Adrenal gland (tissue), 19 donors: ENCODE measurements at places on chromosomes 16 and 17.

GRCh38 chr16:85428168-85428898 lies 184.8 kb upstream of the GSE1 start:
- DNase-seq: no peak

DNA sequence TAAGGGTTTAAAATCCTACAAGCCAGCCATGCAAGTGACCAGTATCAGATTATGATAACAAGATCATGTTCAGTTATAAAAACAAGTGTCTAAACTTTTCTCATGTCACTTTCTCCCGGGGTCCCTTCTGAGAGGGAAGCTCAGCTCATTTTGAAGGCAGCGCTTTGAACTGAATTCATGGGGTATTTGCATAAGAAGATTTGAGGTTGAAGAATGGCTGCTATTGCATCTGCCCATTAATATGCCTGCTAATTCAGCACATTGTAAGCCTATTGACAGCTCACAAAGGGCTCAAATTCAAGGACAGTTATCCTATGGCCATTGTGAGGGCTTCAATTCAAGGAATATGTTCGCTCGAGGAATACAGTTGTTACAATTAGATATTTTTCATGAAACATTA lies 290.2 kb upstream of the IRX3 start:
- DNase-seq: no peak

DNA sequence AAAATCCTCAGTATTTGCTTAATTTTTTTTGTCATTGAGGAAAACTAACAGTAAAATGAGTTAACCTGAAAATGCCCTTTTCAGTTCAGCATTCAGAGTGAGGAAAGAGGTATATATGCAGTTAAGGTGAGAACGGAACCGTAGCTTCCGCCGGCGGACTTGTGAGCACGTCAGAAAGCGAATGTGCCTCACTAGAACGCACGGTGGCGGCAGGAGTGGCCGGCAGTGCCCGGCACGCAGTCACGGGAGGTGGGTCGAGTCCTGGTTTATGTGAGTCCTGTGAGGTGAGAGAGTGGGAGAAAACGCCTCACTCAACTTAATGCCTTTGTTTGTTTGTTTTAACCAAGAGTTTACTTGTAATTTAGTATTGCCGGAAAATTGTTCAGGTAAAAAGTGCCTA lies 6.1 kb downstream of the SEC14L1 start:
- peak; percentile 62 for DNase-seq

DNA sequence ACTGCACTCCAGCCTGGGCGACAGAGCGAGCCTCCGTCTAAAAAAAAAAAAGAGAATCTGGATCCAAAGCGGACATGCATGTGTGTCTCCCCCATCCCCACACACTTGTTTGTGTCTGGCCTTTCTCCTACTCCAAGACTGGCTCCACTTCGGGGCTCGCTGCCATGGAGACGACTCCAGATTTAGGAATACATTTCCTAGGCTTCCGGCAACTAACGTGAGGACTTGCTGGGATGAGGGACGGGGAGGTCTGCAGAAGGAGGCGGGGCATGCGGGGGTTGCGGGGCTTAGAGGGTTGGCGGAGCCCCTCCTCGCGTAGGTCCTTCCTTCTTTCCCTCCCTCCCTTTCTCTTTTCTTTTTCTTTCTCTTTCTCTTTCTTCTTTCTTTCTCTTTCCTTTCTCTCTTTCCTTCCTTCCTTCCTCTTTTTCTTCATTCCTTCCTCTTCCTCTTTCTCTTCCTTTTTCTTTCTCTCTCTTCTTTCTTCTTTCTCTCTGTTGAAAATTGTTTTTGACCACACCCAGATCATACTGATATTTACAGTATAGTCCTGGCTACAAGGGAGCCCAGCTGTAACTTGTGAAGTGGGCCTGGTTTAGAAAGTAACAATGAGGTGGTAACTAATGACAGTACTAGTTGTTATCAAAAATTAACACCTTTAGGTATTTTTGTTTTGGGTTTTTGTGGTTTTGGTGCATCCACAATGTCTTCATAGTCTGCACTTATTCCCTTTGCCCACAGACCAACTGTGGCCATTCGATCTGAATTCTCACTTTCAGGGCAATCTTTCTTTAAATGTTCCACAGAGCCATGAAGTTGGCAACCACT lies 25.2 kb downstream of the MIS12 start:
- no peak for DNase-seq

DNA sequence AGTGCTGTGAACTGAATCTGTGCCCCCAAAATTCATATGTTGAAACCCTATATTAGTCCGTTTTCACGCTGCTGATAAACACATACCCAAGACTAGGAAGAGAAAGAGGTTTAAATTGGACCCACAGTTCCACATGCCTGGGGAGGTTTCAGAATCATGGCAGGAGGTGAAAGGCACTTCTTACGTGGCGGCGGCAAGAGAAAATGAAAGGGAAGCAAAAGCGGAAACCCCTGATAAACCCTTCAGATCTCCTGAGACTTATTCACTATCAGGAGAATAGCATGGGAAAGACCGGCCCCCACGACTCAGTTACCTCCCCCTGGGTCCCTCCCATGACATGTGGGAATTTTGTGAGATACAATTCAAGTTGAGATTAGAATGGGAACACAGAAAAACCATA lies 3.7 kb upstream of the SPDYE4 start:
- no peak for DNase-seq

GRCh38 chr17:63537001-63537400 lies 13.3 kb upstream of the DCAF7 start:
- no peak for DNase-seq

DNA sequence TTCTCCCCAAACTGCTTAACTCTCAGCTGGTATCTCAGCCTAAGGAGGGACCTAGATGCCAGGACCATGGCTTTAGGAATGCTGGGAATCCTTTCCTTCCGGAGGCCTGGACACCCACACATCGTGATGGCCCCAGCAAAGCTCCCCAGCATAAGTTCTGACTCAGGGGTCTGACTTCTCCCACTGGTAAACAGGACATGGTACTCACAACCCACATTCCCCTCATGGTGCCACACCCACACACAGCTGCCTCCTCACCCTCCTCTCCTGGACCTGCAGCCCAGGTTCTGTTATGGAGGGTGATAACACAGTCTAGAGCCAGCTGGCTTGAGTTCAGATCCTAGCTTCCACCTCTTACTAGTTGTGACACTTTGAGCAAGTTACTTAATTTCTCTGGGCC lies 719 bp upstream of the RNF227 start:
- DNase-seq: no peak

GRCh38 chr17:41680426-41681040 lies 8.2 kb upstream of the EIF1 start:
- no peak for DNase-seq

DNA sequence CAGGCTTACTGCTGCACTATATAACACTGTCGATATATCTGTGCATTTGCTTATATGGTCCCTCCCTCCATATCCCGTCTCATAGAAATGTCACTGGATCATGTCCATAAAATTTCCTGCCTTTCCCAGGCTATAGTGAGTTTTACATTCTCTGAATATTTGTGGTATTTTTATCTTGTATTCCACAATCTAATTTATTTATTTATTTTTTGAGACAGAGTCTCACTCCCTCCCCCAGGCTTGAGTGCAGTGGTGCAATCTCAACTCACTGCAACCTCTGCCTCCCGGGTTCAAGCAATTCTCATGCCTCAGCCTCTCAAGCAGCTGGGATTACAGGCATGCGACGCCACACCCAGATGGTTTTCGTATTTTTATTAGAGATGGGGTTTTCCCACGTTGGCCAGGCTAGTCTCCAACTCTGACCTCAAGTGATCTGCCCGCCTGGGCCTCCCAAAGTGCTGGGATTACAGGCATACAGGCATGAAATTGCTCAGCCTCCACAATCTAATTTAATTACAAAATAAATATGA lies 12.9 kb downstream of the TRIM37 start:
- DNase-seq: peak; percentile 43

DNA sequence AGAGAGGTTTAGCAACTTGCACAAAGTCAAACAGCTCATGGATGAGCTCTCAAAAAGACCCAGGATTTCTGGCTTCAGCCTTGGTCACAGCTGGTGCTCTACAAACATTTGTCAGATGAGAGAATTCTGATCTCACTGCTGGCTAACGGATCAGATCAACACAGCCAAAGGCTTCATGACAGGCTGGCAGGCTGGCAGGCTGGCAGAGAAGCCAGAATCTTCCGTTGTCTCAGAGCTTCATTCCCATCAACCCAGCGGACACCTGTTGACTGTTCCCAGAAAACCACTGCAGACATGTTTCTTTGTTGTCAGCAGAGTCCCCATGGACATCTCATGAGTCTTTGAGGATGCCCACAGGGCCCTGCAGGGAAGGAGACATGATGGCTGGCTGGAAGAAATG lies 303.8 kb upstream of the ASIC2 start:
- no peak for DNase-seq

GRCh38 chr17:7790150-7790549 lies 43.9 kb upstream of the KDM6B start:
- DNase-seq: no peak

DNA sequence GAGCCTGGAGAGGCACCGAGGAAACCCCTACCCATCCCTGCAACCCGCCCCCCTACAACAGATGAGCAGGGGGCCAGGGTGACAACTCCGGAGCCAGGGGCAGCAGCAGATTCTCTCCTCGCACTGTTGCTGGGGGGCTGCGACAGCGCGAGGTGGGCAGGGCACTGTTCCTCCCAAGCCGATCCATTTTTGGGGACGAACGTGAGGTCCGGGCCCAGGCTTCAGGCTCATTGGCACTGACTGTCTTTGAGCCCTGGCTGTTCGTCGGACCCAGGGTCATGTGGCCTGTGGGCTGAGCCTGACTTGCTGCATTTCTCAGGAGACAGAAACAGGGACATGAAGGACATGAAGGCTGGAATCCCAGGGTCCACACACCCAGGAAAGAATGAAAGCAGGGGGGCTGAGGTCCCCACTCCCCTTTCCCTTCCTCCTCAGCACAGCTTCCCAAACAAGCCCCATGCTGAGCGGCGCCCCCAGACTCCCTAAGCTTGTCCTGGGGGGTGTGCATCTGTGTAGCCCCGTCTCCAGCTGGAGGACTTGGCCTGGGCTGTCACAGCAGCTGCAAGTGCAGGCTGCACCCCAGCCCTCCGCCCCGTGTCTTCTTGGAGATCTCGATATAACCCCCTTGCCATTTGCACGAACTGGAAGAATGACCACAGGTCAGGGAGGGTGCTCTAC lies 18.7 kb downstream of the CEP295NL start:
- DNase-seq: peak; percentile 53

GRCh38 chr17:1752425-1753262 lies 9.2 kb upstream of the SERPINF1 start:
- DNase-seq: peak; percentile 85

GRCh38 chr16:12611006-12611477 lies 192.6 kb downstream of the CPPED1 start:
- no peak for DNase-seq

DNA sequence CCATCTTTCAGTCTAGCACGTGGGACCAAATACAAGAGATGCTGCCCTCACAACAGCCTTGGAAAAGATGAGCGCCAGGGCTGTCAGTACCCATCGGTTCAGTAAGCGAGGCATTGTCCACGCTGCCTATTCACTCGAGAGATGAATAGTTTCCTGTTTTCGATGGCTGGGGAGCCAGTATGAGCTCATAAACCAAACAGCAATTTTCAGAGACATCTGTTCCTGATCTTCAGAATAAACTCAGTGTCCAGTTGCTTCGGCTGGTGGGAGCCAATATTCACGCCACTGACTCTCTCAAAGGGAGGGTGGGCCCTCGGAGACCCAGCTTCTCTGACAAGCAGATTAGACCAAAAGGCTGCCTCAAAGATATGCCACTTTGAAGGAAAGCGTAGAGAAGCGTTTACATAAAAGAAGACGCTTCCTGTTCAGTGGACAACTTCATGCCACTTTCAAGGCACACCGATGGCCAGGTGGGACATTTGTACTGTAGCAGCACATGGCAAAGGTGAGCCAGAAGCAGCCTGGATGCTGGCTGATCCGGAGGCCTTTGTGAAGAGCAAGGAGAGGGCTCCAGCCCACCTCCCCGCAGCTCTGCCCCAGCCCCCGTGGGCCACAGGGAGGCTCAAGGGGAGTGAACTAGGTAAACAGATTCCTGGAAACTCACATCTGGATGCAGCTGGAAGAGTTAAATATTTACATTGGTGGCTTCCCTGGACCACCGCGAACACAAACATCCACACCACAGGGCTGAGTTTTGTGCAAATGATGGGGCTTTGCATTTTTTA lies 6.0 kb downstream of the TIMM22 start:
- peak; percentile 45 for DNase-seq

- no peak for DNase-seq
Observed at GRCh38 chr16:83599789-83600462, 207.9 kb upstream of the HSBP1 start.

GRCh38 chr17:29089601-29090044 lies 46.7 kb downstream of the PIPOX start:
- DNase-seq: no peak

- DNase-seq: no peak
Observed at GRCh38 chr16:75787440-75787839, 61.1 kb upstream of the CPHXL start.

GRCh38 chr16:48234630-48235029 lies 9.5 kb upstream of the LONP2 start:
- no peak for DNase-seq

- DNase-seq: peak; percentile 99
Observed at GRCh38 chr17:59155439-59156177, at the start of gene PRR11. PRR11 (plus strand) TSS chr17:59155746; CDS start chr17:59169753, 14,007 bp downstream.

DNA sequence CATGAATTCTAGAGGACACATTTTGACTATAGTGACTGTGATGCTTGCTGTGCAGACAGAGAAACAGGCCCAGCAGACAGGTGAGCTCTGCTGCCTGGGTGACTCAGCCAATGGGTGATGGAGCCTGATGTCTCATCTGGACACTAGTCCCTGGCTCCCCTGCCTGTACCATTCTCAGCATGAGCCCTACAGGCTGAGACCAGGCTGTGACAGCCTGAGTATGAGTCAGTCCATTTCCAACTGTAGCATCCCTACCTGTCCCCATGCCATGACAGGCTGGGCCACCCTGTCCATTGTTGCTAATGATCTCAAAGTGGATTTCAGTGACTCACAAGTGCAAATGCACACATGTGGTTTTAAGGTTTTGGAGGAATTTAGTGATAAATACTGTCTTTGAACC lies 102.5 kb upstream of the EEF2KMT start:
- no peak for DNase-seq

DNA sequence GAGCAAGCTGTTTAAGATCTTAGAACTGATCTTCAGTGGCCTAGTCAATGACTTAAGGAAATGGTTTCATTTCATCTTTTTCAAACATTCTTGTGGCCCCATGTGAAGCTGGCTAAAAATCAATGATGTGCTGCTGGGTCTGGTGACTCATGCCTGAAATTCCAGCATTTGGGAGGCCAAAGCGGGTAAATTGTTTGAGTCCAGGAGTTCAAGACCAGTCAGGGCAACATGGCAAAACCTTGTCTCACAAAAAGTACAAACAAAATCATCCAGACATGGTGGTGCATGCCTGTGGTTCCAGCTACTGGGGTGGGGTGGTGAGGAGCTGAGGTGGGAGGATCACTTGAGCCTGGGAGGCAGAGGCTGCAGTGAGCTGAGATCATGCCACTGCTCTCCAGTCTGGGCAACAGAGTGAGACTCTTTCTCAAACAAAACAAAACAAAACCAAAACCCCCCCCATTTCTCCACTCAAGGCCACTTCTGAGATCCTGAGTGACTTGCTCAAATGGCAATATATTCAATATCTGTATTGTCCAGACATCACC lies 17.4 kb upstream of the COL1A1 start:
- DNase-seq: no peak
